ENCODE measurements at places on chromosomes 5 and 9.
A peak's percentile ranks its signal among the peaks of the same experiment; 100 is the strongest.

DNA sequence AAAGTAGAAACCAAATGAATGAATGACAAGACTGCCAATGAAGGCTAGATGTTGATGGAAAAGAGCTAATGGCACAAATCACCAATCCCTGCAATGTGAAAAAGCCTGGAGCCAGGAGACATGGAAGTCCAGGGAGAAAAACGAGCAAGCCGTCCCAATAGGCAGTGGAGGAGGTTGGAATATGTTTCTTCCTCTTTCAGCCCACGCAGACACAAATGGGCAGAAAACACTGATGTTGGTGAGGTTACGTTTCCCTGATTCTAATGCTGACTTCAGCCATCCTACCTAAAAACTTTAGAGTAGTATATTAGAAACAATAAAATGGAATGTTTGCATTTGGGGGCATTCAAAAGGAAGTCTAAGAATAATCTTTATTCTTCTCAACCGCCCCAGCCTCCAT lies 23.9 kb upstream of the KIF2A start:
- no peak for DNase-seq

- no peak for DNase-seq
These were observed 11.8 kb upstream of the NDUFB6 start for GRCh38 chr9:32584784-32585183.

DNA sequence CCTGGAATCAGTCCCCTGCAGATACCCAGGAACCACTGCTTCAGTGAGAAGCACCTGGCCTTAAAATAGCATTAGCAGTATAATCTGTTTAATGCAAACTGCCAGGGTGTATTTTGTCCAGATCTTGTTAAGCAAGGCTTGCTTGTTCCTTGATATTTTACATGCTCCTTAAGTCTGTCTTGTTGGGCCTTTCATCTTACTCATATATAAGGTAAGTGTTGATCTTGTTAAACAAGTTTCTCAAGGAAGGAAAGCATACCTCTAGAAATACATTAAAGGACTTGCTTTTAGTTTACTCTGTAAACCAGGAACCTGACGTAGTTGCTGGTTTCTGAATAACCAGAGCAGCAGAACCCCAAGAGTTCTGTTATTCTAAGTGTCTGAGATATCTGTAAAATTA lies 13.7 kb downstream of the HSPA4 start:
- DNase-seq, result peak; percentile 71

DNA sequence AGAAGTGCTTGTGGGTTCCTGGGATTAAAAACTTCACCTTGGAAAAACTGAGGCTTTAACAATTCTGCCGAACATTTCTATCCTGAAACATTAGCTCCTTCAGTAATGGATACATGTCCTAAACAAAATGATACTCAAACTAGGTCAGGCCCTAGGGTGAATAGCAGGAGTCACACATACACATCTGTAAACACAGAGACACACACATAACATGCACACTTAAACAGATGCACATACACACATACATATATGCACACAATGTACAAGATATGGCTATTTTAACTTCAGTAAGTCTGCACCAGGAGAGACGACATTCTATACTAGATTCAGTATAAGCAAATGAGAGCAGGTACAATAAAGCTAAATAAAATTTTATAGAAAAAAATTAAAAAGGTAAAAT lies 124.4 kb downstream of the DCP2 start:
- no peak for DNase-seq

DNA sequence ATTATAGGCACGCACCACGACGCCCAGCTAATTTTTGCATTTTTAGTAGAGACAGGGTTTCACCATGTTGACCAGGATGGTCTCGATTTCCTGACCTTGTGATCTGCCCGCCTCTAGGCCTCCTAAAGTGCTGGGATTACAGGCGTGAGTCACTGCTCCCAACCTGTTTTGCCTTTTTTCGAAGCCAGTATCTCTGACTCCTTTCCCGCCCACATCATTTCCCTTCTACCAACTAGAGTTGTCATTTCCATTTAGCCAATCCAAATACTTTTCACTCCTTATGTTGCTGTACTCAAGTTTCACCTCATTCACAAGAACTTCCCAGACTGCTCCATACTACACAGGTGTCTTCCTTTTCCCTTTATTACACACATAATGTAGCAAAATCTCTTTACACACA lies 502.6 kb upstream of the CDH6 start:
- no peak for DNase-seq

GRCh38 chr5:150623152-150623877 lies 17.1 kb upstream of the SYNPO start:
- no peak for DNase-seq

DNA sequence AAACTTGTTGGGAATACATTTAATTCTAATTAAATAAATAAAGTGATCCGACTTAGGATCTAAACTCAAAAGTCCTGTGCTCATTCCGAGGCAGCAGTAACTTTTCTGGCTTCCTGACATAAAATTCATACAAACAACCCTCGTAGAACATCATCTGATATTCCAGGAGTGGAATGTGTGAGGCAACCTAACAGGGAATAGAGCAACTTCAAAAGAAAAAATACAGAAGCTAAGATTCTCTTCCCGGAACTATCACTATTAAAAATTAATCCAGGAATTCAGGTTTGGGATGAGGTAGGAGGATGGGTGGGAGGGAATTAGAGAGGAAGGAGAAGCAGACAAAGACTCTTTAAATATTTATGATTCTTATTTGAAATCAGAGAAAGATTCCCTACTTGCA lies 32.9 kb upstream of the TRIO start:
- no peak for DNase-seq

DNA sequence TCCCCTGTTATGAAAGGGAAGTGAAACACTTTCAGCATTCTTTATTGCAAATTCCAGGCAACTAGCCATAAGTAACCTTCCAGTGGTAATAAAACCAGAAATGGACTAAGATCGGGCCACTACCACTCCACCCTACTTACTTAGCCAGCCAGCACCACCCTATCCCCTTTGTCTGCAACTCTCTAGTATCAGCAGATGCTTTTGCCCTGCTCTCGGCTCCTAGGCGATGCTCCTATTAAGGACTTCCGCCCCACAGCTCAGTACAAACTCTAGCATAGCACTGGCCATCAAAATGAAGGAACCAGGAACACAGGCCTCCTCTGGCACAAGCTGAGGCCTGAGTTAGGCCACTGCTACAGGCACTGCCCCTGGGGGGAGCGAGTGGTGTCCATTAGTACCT lies 81.2 kb downstream of the GLDC start:
- DNase-seq, result no peak

DNA sequence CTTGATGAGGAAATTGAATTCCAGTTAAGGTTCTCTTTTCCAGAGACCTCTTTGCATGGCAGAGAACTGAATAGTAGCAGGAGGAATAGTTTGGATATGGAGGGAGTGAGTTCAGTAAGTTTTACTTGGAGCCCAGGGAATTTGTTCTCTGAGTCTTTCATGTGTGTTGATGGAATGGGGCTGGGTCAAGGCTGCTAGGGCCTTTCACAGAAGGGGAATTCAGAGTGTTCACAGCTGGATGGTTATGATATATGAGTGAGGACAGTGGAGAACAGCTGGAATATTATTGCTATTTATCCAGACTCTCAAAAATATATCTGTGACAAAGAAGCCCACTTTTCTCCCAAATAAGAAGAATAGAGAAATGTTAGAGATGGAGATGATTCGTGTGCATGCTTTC lies 372.8 kb downstream of the PLK2 start:
- no peak for DNase-seq

GRCh38 chr5:96096724-96097123 lies 135.1 kb upstream of the ELL2 start:
- no peak for DNase-seq

GRCh38 chr5:35902046-35902672 lies 36.3 kb downstream of the CAPSL start:
- no peak for DNase-seq

DNA sequence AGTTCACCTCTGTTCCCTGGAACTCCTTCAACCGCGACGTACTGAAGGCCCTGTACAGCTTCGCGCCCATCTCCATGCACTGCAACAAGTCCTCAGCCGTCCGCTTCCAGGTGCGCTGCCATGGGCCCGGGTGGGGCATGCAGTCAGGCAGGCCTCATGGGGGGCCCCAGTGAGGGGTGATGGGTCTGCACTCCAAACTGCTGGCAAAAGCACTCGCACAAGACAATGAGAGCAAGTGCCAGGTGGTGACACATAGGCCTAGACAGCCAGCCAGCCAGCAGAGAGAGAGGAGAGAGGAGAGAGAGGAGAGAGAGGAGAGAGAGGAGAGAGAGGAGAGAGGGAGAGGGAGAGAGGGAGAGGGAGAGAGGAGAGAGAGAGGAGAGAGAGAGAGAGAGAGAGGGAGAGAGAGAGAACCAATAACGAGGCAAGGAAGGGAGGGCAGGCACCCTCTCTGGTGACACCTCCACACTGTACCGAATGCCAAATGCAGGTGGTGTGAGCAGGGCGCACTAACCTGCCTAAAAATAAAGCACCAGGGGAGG lies 21.0 kb downstream of the DBH start:
- DNase-seq, result no peak
